ENCODE measurements at places on chromosomes 2 and 18.

DNA sequence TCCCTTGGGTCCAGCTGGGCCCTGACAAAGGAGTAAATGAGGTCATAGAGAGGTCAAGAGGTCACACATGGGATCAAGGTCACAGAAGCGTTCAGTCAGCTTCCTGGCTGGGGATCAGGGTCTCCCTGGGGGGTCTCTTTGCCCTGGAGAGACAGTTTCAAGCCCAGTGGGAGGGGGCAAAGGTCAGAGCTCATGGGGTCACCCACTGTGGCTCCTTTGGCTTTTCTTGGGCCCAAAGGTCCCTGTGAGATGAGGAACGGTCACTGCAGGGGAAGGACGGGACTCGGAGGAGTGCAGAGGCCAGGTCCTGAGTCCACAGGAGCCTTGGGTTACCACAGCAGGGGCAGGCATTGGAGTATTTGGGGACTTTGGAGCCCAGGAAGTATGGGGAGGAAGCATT is 30.7 kb upstream of the ANKRD62 start:
- DNase-seq = no peak

DNA sequence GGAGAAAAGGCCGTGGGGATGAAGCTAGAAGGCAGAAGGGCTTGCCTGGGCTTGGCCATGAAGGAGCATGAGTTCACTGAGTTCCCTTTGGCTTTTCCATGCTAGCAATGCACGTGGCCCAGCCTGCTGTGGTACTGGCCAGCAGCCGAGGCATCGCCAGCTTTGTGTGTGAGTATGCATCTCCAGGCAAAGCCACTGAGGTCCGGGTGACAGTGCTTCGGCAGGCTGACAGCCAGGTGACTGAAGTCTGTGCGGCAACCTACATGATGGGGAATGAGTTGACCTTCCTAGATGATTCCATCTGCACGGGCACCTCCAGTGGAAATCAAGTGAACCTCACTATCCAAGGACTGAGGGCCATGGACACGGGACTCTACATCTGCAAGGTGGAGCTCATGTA is 2.9 kb downstream of the CTLA4 start:
- no peak for DNase-seq

GRCh38 chr2:134258684-134259388 is 5.0 kb downstream of the MGAT5 start:
- peak; percentile 17 for DNase-seq

- no peak for DNase-seq
Measured at GRCh38 chr18:31553800-31554199, 37.9 kb upstream of the TTR start.

DNA sequence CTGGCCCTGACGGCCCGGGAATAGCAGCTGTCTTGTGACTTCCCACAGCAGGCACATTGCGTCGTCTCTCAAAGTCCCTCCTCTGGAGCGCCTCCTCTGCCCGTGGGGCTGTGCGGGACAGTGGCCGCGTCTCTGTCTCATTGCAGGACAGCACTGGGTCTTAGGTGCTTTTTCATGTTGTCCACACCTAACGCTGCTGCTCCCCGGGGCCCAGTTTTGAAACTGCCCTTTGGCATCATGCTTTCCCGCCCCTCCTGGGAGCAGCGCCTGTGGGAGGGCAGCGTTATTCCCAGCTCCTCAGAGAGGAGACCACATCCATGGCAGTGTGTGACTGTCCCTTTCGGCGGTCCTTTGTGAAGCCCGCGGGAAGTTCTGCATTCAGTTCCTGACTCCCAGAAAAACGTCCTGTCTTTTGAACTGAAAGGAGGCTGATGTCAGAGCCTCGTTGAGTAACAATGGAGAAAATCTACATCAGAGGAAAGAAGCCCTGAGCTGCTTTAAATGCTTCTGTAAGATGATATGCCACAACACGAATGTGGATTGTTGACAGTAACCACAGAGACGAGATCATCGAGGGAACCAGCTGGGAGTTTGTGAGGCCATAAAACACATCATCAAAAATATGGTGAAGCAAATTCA is 226.0 kb downstream of the FAM210A start:
- no peak for DNase-seq

GRCh38 chr2:68362749-68363148 is 2.3 kb upstream of the PLEK start:
- DNase-seq = no peak

DNA sequence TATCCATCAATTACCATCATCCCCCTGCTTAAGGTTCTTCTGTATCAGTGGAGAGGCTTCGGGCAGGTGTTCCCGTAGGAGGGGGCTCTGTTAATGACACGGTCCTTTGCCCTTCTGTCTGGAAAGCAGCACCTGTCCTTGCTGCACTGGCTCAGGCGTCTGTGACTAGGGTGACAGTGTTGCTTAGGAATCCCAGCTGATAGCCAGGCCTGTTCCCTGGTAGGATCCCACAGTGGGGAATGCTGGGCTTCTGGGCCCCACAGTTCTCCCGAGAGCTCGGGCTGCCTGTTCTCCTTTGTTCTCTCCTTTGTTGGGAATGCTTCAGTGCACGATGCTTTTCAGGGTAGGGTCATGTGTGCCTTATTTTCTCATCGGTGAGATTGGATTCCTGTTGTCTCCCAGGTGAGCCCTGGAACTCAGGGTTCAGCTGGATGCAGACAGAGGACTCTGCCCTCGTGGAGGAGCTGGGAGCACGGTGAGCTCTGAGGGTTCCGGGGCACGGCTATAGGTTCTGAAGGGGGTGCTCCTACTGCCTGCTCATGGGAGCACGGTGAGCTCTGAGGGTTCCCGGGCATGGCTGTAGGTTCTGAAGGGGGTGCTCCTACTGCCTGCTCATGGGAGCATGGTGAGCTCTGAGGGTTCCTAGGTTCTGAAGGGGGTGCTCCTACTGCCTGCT is 9.6 kb downstream of the SNTG2 start:
- DNase-seq = no peak

DNA sequence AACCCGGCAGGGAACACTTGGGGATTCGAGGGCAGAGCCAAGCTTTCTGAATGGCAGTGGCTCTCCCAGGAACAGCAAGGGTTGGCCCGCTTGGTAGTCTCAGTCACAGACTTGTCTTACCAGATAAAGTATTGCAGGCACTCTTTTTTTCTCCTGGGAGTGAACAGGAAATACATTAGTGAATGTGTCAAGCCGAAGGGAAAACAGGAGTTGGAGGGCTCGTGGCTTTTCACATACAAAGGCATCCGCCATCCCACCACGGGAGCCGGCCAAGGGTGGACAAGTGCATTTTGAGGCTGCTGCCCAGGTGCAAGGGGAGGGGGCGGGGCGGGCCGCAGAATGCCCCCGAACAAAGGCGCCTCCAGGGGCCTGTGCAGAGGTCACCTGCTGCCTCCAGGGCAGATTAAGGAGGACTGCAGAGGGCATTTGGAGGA is 163.3 kb upstream of the SIX3 start:
- DNase-seq = no peak

DNA sequence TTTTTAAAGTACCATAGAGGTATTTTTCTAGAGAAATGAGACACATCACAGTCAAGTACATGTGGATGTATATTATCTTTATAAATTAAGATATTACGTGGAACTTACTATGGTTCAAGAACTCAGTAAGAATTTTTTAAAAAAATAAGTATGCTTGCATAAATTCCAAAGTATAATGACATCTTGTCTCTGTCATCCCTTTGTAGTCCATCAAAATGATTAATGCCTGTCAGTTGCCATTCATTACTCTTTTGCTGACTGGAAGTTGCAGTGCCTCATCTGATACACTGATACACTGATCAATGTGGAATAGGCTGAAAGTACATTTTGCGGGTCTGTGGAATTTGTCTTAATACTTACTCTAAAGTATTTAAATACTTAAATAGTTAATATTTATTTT is 177.2 kb downstream of the GALNT13 start:
- DNase-seq = no peak

DNA sequence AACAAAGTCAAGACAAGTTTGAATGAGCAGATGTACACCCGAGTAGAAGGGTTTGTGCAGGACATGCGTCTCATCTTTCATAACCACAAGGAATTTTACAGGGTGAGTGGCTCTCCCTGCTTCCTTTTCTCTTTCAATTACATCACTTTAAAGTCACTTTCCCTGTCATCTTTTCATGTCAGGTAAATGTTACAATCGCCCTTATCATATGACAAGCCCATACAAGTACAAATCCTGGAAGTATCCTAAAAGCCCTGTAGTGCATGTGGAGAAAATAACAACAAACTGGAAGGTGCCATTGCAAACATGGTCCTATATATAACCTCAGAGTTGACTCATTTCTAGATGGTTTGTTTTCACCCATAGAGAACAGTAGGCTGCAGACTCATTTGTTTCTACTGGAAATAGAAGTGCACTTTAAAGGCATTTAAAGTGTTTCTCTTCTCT is 126.0 kb downstream of the SP100 start:
- no peak for DNase-seq

GRCh38 chr2:170949415-170949814 is 20.4 kb downstream of the GORASP2 start:
- no peak for DNase-seq

- no peak for DNase-seq
Measured at GRCh38 chr2:189092936-189093335, 86.6 kb downstream of the COL5A2 start.

DNA sequence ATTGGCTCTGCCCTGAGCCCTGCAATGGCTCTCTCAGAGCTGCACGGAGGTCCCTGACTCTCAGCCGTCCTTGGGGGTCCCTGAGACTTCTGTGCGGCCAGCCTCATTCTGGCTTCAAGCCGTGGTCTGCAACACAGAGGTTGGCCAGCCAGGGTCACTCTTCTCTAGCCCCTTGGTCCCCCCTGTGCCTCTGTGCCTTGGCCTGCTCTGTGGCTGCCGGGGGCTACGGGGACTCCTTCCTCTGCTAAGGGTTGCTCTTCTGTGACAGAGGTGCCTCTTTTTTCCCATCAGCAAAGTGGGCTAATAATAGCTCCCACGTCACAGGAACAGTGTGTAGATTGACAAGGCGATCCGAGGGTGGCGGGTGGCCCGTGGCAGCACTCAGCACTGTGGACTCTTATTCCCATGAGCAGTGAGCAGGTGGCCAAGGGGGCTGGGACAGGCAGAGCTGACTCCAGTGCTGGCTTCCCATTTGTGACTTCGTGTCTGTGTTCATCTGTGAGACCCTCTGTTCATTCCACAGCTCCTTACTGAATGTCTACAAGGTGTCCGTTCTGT is 19.4 kb downstream of the INHBB start:
- DNase-seq = no peak

- no peak for DNase-seq
Measured at GRCh38 chr2:190129421-190130199, 67.1 kb upstream of the MSTN start.

DNA sequence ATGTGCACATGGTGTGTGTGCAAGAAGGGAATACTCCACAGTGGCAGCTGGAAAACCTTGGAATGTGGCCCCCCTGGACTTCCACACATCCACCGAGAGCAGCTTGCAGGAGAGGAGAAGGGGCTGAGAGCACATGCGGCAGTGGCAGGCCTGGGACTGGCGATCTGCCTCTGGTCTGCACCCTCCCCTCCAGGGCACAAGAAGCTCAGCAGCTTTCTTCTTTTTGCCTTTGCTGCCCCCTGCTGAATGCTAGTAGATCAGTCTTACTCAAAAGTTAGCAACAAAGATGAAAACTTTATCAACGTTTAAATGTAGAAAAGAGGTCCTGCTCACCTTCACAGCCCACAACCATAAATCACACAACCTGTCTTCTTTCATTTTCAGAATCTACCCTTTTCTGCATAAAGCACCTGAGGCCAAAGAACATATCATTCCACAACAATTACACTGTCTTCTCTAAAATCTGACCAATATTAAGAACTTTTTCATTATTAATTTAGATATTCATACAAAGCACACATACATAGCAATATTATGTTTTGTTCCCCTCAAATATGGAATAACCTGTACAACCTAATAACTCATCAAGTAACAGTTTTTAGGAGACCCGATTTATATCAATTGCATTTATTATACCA is 34.6 kb downstream of the TGFBRAP1 start:
- DNase-seq = no peak

- no peak for DNase-seq
Measured at GRCh38 chr2:3195641-3196476, 181.8 kb downstream of the EIPR1 start.

DNA sequence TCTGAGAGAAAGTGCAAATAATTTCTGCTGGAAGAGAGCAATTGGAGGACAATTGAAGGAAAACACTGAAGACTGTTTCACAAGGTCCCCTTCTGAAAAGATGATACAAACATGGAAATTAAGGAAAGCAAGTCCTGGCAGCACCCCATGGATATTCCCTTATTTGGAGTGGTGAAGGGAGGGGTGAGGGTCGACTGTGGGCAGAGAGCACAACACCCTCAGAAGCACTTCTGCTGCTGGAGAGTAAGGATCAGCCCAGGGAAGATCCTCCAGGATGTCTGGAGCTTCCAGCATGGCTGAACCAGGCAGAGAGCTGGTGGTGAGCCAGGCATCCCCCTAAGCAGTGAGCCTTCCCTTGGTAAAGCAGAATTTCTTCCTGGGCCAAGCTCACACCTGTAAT is 54.7 kb downstream of the LINC00305 start:
- no peak for DNase-seq

DNA sequence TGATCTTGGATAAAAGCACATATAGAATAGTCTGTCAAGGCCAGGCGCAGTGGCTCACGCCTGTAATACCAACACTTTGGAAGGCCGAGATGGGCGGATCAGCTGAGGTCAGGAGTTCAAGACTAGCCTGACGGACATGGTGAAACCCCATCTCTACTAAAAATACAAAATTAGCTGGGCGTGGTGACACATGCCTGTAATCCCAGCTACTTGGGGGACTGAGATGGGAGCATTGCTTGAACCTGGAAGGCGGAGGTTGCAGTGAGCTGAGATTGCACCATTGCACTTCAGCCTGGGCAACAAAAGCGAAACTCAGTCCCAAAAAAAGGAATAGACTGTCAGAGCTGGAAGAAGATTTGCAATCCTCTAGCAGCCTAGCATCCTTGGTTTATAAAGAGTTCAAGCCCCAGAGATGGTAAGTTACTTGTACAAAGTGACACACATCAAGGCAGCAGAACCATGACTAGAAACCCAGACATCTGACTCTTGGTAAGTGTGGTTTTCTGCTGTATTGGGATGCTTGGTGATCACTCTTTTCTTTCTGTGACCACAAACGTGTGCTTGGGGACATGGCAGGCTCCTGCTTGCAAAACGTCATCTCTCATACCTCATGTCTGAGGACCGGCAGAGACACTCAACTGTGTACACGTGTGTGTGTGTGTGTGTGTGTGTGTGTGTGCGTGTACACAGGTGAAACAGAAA is 69.0 kb downstream of the OSBPL6 start:
- DNase-seq = no peak

- DNase-seq = no peak
Measured at GRCh38 chr18:46319783-46320182, 215.6 kb downstream of the HAUS1 start.

GRCh38 chr2:181848261-181848886 is 43.2 kb upstream of the ITPRID2 start:
- DNase-seq = no peak

GRCh38 chr2:171922230-171923022 is at the start of gene HAT1:
Gene HAT1 (plus strand): TSS chr2:171922461. CDS start chr2:171922501, 40 bp downstream.
- peak; percentile 96 for DNase-seq
